Fibroblast of the aortic adventitia (primary cell): ENCODE measurements at places on chromosomes 13 and 19. TPM values are rescaled to one million over a fixed set of nuclear protein-coding genes. Genes with fewer than 3 reads are reported as not detected.

DNA sequence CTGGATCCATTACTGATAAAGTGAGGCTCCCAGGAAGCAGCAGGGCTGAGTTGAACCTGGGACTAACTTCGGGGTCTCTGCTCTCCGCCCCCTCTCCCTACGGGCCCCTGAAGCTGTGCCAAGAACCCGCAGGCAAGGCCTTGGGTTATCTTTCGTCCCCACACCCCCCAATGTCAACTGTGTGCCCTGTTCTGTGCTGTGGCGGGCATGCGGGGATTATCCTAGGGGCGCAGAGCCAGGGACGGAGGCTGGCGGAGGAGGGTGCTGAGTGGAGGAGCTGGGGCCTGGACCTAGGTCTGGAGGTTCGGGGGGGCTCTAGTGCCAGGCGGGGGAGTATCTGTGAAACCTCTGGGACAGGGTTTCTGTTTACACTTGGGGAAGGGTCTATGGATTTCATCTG is 26.4 kb downstream of the RFX1 start:
- DNase-seq = no peak

FFAR3 gene
- total RNA-seq = not detected in 2 replicates

ZNF254 gene
- total RNA-seq = 11.2 and 14.0 TPM in 2 replicates

DNA sequence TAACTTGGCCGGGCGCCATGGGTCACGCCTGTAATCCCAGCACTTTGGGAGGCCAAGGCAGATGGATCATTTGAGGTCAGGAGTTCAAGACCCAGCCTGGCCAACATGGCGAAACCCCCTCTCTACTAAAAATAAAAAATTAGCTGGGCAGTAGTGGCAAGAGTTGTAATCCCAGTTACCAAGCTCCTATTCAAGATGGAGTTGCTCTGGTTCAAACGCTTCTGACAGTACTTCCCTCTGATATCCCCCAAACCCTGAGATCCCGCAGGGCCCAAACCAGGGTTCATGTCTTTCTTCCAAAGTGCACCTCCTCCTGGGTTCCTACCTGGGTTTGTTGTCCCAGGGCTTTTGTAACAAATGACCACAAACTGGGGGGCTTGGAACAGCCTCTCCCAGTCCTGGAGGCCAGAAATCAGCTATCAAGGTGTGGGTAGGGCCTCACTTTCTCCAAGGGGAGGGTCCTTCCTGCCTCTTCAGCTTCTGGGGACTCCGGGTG is 13.7 kb downstream of the CELF5 start:
- no peak for DNase-seq

NLRP4 gene
- not detected in 2 replicates for total RNA-seq

GRCh38 chr13:47454986-47455385 is 546.1 kb downstream of the SUCLA2 start:
- peak; percentile 52 for DNase-seq

DNA sequence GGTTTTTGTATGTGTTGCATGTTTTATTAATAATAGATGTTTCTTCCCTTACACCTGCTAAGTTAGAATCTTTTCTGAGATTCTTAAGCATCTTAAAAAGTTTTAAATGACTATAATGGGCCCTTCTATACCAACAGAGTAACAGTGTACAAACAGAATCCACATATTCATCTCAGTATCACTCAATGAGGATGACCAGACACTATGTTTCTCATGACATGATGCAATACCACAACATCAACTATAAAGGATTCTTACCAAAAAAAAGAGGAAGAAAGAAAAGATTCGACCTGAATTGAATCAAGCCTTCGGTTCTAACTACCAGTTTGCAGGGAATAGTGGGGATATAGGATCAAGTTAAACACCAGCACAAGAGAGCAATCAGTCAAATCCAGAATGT is 56.5 kb downstream of the INTS6 start:
- DNase-seq = peak; percentile 29

GRCh38 chr13:45518525-45519245 is 53.9 kb downstream of the COG3 start:
- DNase-seq = peak; percentile 48

DNA sequence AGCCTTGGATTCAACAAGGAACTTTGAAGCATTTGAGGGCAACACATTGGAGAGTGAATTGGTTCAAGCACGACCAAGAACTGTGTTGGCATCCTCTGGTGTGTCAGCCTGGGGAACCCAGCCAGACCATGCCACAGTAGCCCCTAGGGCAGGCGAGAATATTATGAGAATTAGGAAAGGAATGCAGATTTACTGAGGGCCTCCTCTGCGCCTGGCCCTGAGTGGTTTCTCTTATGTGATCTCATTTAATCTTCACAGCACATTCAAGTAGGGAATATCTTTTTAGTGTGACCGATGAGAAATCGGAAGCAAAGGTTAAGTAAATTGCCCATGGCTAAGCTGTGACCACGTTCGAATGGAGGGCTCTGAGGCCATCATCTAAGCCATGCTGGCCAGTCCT is 15.3 kb upstream of the ERICH6B start:
- DNase-seq = no peak

ZNF610 gene
- 1.7 and 2.3 TPM in 2 replicates for total RNA-seq

CCDC8 gene
- total RNA-seq = 8.5 and 26.9 TPM in 2 replicates

DNASE2 gene
- 22.7 and 23.4 TPM in 2 replicates for total RNA-seq

DNA sequence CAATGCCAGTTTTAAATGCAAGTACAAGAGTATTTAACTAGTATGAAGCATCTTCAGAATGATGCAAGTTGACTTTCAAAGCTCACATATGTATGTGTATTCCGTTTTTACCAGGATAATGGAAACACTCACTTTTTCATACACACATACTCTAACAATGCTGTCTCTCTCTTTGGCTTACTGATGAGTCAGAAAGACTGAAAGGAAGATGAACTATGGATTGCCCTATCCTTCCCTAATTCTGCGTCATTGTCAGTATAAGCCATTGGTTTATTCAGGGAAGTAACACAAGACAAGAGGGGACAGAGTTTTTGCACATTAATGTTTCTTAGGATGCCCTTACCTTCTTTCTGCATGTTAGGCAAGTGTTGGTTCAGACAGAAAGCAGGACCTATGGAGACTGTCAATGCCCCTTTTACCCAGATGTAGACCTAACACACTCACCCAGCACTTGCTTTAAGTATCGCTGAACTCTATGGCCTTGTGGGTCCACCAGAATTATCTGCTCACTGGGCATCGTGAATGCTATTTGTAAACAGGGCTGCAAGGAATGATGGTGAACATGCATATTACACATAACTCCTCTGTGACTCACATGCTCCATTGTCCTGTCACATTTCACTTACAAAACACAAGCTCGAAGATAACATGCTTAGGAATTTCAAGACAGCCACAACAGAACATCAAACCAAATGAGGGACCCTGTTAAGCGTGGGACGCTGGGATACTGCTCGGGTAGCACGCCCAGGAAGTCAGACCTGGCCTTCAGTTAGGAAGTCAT is 10.0 kb upstream of the OXGR1 start:
- DNase-seq = peak; percentile 73

ZNF865 gene
- 0.08 and 1.5 TPM in 2 replicates for total RNA-seq

DNA sequence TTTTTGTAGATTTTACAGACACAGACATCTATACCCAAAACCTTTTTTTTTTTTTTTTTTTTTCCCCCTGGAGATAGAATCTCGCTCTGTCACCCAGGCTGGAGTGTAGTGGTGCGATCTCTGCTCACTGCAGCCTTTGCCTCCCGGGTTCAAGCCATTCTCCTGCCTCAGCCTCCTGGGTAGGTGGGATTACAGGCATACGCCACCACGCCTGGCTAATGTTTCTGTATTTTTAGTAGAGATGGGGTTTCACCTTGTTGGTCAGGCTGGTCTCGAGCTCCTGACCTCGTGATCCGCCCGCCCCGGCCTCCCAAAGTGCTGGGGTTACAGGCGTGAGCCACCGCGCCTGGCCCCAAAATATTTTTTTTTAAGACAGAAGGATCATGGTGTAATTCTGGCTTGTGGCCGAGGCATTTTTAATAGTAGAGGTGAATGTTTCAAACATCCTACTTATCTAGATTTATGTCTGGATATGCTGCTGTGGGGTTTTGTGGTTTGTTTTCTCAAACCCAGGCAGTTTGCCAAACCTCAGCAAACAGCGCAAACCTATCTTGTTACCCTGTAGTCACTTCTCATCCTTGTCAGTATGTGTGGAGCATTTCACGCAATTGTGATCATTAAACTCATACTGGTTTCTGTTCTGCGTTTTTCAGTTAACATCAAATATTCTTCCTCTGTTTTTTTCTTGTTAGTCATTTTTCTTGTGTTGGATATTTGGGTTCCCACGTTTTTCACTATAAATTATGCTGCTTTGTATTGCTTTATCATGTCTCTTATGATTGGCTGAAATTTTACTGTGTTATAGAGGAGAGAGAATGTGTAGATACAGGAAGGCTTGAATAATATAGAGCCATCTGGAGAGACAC is 36.2 kb upstream of the GARRE1 start:
- DNase-seq = peak; percentile 92

DNA sequence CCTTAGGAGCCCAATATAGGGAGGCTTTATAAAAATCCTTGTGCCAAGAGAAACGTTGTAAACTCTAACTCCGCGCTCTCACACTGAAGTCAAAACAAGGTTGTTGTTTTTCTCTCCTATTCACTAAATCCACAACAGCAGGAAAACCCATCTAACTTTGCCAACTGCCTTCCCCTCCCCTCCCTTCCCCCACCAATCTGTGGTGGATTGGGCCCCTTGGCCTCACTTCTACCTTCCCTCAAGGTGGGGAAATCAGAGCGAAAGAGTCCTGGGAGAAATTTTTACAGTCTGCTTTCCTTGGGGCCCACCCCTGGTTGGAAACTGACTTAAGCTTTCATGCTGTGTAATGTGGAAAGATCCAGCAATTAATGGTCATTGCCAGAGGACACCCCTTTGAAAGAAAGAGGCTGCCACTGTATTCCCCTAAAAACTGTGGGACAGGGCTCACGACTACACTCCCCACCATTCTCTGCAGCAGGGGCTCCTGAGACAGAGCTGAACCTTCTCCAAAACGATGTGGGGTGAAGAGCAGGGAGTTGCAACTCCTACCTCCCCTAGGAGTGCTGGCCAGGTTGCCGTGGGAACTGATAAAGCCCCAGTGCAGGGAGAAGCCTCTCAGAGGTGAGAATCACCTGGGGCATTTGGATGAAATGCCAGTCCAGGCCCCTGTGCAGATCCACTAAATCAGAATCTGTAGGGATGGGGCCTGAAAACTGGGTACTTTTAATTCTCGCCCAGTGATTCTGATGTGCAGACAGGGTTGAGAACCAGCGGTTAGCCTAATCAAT is 1.1 kb downstream of the DHRS12 start:
- no peak for DNase-seq

CYP4F11 gene
- total RNA-seq = not detected in 2 replicates

COMP gene
- 0.49 and 0.63 TPM in 2 replicates for total RNA-seq

LGALS14 gene
- total RNA-seq = not detected in 2 replicates

- no peak for DNase-seq
Measured at GRCh38 chr13:41503356-41503755, 46.0 kb downstream of the RGCC start.

- DNase-seq = no peak
Measured at GRCh38 chr13:78306519-78307206, 296.7 kb downstream of the POU4F1 start.

CGB5 gene
- total RNA-seq = not detected in 2 replicates

GRCh38 chr19:56837492-56838023 is 3.0 kb downstream of the PEG3 start:
- no peak for DNase-seq

PRR36 gene
- 0.09 and 0.90 TPM in 2 replicates for total RNA-seq

PCDH20 gene
- total RNA-seq = 0.36 TPM in 1 of 2 replicates, not detected in the other

AMER2 gene
- not detected in 2 replicates for total RNA-seq

- DNase-seq = no peak
Measured at GRCh38 chr19:11136400-11137101, 19.0 kb downstream of the SPC24 start.

GRCh38 chr13:106100171-106100919 is 435.1 kb downstream of the EFNB2 start:
- DNase-seq = no peak

DNA sequence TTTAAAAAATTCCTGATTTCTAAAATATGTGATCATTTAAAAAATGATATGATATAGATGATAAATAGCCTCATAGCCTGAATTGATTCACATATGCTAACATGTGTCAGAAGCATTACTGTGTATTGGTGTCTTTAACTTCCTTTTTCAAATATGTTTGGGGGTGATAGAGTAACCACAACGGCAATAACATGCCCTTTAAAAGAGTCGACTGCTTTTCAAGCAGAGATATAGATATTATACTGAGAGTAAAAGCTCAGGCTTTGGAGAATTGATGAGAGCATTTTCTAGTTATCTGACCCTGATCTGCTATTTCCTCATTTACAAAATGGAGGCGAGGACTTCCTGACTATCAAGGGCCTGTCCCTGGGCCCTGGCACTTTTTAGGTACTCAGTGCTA is 260.5 kb downstream of the DCT start:
- no peak for DNase-seq

- DNase-seq = no peak
Measured at GRCh38 chr13:53131361-53131760, 102.7 kb downstream of the OLFM4 start.

- no peak for DNase-seq
Measured at GRCh38 chr19:38674388-38675171, 27.1 kb downstream of the ACTN4 start.

GRCh38 chr19:49470615-49470978 is 3.4 kb upstream of the FLT3LG start:
- no peak for DNase-seq

- DNase-seq = peak; percentile 98
Measured at GRCh38 chr19:50003810-50004419, 21.3 kb downstream of the VRK3 start.

- no peak for DNase-seq
Measured at GRCh38 chr13:102322211-102322610, 79.6 kb downstream of the FGF14 start.
